Activated naive CD4-positive, alpha-beta T cell (primary cell): ENCODE measurements at places on chromosomes 11 and 22.

GRCh38 chr11:71420455-71421241 is 27.5 kb downstream of the DHCR7 start:
- DNase-seq, result no peak

- no peak for DNase-seq
Observed at GRCh38 chr11:87635001-87635400, 540.2 kb downstream of the RAB38 start.

GRCh38 chr11:96021901-96022650 is 98.2 kb upstream of the MTMR2 start:
- no peak for DNase-seq

DNA sequence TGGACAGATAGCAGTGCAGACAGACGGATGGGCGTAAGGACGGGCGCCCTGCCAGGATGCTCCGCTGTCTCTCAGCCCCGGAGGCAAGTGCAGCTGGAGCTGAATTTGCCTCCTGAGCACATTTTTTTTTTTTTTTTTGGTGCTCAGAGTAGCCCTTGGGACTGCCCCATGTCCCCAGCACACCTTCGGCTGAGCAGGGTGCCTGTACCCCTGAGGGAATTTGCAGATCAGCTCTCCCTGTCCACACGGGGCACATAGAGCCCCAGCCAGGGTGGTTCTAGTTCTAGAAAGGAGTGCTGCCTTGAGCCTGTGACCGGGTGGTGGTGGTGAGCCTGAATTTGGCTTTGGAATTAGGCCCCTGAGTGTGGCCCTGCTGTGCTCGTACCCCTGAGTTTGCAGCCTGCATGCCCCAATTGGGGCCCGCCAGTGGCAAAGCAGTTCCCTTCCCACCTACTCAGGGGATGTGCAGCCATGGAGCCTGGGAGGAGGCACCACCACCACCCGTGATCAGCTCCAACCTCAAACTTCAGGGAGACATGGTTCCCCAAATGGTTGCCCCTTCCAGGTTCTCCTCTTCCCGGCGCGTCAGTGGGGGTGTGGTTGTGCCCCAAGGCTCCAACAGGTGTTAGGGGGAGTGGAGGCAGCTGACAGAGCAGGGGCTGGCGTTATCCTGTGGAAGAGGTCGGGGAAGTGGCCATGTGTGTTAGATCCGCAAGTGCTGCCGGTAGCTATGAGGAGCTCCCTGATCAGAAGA is 1232.7 kb downstream of the BRD1 start:
- no peak for DNase-seq

DNA sequence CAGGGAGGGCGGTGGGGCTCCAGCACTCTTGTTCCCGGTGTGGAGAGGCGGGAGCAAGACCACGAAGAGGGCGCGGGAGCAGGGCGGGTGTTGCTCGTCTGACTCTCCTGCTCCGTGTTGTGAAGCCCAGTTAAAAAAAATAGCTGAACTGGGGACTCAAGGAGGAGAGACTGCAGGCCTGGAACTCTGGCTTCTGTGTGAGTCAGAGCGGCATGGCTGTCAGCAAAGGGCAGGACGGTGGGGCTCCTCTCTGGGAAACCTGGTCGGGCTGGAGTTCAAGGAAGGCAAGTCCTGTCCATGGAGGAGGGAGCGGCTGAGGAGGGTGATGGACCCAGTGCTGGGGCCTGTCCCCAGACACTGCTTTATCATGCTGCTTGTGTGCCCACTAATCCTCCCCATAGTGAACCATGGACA is 152.3 kb downstream of the FEZ1 start:
- no peak for DNase-seq

GRCh38 chr11:61782299-61782698 is 10.1 kb downstream of the TMEM258 start:
- DNase-seq, result no peak

GRCh38 chr11:75337195-75337654 is 14.2 kb downstream of the ARRB1 start:
- DNase-seq, result no peak

GRCh38 chr11:119295178-119295577 is 21.8 kb downstream of the MCAM start:
- no peak for DNase-seq

DNA sequence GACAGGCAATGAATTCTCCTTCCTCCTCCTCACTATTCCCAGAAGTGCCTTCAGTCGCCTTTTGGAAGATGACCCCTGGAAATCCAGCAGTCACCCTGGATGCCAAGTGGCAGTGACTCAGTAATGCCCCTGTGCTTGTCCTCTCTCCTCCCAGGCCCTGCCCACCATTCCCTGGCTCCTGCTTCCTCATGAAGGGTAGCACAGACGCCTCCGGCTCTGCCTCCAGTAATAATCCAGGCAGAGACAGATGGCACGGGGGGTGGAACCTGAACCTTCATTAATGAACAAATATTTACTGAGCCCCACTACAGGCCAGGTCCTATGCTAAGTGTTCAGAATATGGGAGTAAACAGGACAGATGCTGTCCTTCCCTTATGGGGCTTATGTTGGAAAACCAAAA is 23.2 kb downstream of the SYT13 start:
- DNase-seq, result no peak

DNA sequence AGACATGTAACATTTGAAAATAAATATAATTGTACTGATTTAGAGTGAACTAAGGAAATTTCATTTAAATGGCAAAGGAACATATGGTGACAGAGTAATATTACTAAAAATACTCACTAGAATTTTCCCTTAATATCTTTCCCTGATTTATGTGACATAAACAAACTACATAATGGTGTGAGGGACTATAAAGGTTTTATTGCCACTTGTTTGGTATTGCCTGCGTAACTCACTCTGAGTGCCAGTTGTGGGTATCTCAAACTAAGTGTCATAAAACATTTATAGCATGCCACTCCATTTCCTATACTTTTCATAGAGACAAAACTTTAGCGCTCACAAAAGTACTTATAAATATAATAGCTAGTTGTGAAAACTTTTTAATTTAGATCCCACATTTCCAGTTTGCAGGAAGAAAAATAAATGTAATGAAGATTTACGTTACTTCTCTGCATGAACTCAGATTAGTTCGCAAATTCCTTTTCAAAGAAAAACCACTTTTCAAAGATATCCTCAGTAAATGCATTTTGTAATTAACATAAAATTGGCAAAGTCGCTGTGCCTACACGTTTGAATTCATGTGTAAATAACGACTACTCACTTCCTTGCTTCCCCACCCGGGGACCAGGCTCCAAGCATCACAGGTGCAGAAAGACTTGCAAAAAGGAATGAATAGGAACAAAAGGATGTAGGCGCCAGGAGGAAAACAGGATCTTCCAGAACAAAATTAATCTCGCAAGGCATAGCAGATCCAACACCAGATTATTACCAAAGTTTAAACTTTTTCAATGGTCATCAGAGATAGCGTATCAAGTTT is 1.6 kb upstream of the QSER1 start:
- no peak for DNase-seq

- DNase-seq, result no peak
Observed at GRCh38 chr11:72146625-72147024, 11.1 kb downstream of the FOLR3 start.

GRCh38 chr11:11476971-11477645 is 124.1 kb upstream of the CSNK2A3 start:
- DNase-seq, result no peak

DNA sequence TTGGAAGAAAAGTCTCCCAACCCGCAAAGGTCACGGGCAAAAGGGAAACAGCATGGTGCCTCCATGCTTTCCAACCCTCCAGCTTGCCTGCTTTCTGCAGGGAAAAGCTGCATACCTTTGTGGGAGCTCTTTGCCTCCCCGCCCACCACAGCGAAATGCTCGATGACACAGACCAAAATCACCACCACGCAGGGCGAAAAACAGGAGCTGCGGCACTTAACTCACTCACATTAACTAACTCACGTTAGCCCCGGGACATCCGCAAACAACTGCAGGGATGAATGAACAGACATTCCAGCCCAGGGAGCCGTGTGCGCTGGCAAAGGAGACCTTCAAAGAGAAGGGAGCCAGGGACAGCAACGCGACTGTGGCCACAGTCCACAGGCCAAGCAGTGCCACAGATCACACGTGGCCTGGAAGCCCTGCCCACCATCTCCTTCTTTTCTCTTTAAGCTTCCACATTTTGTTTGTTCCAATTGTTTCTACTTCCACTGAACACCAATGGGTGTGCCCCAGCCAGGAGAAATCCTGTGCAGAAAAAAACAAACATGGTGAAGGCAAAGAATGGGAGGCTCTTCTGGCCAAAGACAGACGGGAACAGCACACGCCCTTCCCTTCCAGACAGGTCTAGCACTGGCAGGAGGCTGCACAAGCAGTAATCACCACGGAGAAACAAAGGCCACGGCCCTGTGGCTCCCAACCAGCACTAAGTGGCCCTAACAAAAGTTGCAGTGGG is 39.3 kb downstream of the DUSP8 start:
- no peak for DNase-seq

- no peak for DNase-seq
Observed at GRCh38 chr22:48850658-48851287, 976.9 kb downstream of the BRD1 start.

- no peak for DNase-seq
Observed at GRCh38 chr22:46381731-46382130, 46.2 kb downstream of the TRMU start.

- DNase-seq, result no peak
Observed at GRCh38 chr11:83007909-83008580, 63.7 kb downstream of the RAB30 start.

GRCh38 chr11:94857337-94857736 is 89.2 kb downstream of the AMOTL1 start:
- no peak for DNase-seq

DNA sequence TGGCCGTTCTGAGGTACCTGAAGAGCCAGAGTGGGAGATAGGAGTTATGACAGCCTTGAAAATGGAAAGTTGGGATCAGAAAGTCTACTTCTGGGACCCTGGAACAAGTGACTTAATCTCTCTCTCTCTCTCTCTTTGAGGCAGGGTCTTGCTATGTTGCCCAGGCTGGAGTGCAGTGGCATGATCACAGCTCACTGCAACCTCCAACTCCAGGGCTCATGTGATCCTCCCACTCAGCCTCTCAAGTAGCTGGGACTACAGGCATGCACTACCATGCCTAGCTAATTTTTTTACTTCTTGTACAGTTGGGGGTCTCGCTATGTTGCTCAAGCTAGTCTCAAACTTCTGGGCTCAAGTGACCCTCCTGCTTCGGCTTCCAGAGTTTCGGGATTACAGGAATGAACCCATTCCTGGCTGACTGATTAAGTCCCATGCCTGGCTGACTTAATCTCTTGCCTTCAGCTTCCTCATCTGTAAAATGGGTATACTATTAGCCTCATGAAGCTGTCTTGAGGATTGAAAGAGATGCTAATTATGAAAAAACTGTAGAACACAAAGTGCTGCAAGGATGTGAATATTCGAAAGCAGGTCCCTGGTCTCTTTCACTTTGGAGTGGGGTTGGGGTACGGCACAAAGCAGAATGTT is 87.7 kb downstream of the UBASH3B start:
- DNase-seq, result no peak

GRCh38 chr11:123052901-123053721 is 8.8 kb downstream of the HSPA8 start:
- no peak for DNase-seq

- DNase-seq, result no peak
Observed at GRCh38 chr22:42436404-42436803, 4.2 kb upstream of the NFAM1 start.
